ENCODE measurements at places on chromosomes 4 and X.

DNA sequence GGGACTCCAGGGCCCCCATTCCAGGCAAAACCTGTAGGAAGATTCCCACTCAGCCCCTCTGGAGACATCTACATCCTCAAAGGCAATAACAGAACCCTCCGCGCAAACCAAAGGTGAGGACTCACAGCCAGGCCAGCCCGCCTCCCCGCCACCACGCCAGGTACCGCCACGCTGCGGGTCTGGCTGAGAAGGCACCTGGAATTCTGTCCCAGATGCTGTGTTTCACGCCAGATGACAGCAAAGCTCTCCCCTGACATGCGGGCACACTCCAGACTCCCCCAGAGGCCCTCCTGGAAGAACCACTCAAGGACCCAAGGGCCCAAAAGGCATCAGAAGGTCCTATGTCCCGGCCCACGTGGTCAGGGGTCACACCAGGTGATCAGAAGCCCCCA lies 59.6 kb downstream of the FAM53A start:
- no peak for DNase-seq

DNA sequence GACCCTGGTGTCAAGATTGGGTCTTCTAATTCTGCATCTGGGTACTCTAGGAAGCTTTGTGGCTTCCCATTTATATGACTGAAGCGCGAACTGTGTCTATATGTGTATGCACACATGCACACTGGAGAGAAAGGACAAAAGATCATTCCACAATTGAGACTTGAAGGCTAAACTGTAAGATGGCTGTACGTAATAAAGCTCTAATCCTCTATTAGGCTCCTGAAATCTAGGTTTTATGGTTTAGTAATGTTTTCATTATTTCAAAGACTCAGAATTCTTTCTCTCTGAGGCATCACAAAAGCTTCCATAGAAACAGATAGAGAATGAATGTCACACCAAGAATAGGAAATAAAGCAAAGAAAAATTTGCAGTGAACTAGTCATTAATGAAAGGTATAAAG lies 320.7 kb upstream of the FTHL17 start:
- no peak for DNase-seq

- DNase-seq = no peak
These were observed 28.9 kb upstream of the OPHN1 start for GRCh38 chrX:68462197-68462596.

DNA sequence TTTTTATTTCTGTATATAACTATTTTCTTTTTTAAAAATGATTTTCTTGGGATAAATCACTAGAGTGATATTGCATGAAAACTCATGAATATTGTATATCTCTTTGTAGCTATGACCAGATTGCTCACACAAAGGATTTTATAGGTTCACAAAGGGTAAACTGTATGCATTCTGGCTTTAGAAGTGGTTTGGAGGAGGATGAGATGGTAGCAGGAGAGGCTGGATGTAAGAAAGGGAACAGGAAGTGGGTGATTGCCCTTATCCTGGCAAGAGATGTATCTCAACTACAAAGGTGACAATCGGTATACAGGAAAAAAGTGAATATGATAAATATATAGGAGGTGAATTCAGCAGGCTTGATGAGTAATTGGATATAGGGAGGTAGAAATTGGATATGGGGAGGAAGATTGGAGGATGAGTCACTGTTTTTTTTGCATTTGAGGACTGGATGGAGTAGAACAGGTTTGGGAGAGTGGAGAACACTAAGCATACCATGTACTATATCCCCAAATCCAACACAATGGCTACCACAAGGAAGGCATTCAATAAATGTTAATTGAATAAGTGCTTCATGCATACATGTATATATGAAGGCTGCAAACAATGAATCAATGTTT lies 9.9 kb downstream of the FGG start:
- no peak for DNase-seq

DNA sequence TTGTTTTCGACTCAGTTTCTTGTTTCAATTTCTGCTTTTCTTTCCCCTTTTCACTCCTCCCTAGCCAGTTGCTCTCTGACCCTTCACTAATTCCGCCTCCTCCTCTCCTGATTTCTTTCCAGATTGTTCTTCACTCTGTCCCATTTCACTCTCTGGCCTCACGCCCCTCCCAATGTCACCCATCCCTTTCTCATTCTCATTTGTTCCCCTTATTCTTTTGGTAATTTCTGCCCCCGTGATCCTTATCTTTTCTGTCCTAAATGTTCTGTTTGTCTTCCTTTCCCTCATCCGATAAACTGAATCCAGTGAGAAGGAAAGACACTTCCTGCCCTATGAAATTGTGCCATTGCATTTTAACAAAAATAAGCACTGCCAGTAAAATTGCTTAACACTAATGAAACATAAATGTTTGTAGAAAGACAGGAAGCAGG lies 94.5 kb upstream of the RASGEF1B start:
- no peak for DNase-seq

DNA sequence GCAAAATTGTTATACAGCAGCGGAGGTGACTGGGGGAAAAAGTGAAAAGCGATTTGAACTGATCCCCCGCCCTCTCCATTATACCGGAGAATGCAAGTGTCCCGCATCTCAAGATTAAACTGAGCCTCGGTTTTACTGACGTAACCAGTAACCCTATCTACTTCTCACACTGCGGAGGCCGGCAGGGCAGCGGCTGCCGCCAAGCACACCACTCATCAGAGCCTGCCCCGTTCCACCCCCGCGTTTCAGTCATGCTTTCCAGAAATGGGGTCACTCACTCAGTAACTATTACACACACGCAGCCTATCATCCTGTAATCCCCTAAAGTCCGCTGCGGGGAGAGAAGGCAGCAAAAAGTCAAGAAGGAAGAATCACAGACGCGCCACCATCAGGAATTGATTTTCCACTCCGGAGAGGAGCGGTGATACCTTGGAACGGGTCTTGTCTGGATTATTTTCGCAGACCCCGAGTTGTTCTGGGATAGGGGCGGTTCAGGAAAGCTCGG lies 1.4 kb downstream of the RPS6KA3 start:
- DNase-seq = peak; percentile 7

DNA sequence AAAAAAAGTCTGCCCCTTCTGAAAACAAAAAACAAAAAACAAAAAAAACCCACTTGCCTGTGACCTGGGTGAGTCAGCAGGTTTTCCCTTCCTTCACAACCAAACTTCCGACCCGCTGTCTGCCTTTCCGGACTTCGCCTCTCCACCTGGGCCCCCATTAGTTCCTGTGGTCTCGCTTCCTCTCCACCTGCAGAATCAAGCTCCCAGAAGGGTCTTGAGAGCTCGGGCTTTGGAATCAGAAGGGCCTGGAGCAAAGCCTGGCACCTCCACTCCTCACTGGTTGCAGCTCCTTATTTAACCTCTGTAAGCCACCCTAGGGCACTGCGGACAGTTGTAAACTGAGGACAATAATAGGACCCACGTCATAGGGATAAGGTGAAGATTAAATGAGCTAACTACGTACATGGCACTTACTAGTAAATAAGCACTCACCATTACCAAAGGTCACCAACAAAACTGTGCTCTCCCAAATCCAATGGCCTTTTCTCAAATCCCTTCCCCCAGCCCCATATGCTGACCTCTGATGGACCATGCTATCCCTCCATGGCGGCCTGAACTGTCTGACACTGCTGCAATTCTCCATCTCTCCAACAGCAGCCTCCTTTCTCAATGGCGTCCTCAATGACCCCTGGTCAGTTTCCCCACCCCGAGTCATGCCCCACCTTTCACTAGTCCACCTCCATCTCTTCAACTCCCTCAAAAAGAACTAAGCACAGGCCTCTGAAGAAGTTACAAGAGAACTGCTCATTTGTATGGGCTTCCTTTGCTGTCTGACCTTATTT lies 64.2 kb downstream of the IRF2 start:
- no peak for DNase-seq

GRCh38 chrX:45447331-45447730 lies 246.7 kb upstream of the DIPK2B start:
- no peak for DNase-seq

GRCh38 chrX:10090319-10090718 lies 66.5 kb upstream of the CLCN4 start:
- no peak for DNase-seq

DNA sequence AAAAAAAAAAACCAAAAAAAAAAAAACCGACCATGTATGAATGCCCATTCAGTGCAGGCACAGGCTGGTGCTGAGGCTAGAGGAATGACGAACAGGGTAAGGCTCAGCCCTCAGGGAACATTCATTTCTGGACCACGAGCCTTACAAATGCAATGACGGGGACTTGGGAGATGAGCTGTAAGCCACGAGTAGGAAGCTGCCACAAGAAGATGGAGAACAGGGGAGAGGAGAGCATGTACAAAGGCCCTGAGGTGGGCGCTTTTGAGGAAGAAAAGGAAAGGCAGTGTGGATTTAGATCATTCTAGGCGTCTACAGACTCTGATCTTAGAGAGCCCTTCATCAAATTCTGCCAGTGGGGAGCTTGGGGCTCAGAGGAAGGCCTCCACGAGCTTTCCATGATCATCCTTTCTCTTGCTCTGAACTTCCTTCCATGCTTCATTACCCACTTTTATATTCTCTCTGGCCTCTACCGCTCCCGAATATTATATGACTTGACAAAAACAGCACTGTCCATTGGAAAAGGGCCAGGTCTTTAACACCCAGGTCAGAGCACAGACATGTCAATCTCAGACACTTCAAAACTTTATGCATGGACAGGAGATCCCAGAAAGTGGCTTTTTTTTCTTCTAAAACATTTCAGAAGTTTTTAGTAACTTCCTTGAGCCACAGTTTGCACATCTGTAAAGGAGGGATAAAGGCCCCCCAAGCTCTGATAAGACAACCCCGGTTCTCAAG lies 3.3 kb upstream of the ZNF518B start:
- no peak for DNase-seq

DNA sequence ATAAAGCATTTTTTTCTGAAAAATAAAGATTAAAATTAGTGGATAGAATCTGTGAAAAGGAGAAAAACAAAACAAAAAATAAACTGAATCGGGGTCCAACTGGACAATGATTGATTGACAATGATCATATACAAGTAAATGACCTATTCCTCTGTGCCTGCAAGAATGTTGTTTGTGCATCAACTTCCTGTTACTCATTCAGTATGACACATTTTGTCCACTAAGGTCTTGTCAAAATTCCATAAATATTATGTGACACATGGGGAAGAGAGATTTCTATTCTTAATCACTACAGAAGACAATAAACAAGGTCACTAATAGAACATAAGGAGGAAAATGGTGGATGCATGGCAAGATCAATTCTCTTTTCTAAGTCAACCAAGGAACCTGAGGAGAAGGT lies 54.9 kb downstream of the F8 start:
- no peak for DNase-seq

GRCh38 chr4:77193511-77194102 lies 36.6 kb downstream of the CCNG2 start:
- DNase-seq = no peak
